NCI-H2081 treated with DMSO at 0.1 percent for 48 hours (cell line): ENCODE measurements at places on chromosomes 6 and 20.
A peak's percentile ranks its signal among the peaks of the same experiment; 100 is the strongest.

GRCh38 chr6:56073761-56074160 lies 173.6 kb downstream of the COL21A1 start:
- DNase-seq, result no peak

- DNase-seq, result no peak
These were observed 224.3 kb upstream of the TSHZ2 start for GRCh38 chr20:52747845-52748284.

- DNase-seq, result no peak
These were observed 17.7 kb downstream of the OR2A4 start for GRCh38 chr6:131683479-131683878.

DNA sequence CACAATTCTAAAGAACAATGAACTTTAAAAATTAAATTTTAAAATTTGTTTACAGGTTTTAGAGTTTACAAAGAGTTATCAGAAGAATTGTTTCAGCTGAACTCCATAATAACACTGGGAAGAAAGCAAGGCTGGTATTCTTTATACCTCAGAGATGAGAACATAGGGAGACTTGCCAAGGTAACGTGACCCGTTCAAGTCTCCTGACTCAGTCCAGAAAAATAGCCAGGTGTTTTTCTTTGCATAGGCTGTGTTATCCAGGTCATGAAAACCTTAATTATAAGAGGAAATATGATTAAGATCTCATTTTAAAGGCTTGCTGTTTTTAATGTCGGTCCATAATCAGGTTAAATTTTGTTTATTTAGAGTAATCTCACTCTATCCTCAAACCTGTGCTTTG lies 8.5 kb upstream of the C6orf141 start:
- no peak for DNase-seq

- DNase-seq, result no peak
These were observed 878.6 kb upstream of the CITED2 start for GRCh38 chr6:140253096-140253495.

- DNase-seq, result no peak
These were observed 87.1 kb downstream of the PSMG4 start for GRCh38 chr6:3345836-3346235.

GRCh38 chr6:114906096-114906495 lies 563.3 kb upstream of the HS3ST5 start:
- no peak for DNase-seq

DNA sequence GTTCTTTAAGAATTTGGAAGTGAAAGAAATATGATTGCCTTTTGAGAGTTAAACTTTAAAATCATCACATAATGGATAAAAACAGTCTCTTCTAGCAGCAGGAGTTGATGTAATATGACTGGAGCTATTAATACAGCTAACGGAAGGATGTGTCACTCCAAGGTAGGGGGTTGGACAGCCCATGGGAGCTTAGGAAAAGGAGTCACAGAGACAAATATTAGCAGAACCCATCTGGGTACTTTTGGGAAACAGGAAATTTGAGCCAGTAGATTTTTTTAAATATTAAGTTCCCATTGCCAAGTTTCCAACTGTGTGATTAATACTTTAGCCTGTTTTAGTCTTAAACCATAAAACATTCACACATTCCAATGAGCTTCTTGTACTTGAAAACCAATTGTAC lies 164.7 kb upstream of the RIMS1 start:
- no peak for DNase-seq

- no peak for DNase-seq
These were observed 16.4 kb upstream of the MLN start for GRCh38 chr6:33820243-33820642.

GRCh38 chr6:134436950-134437349 lies 119.0 kb upstream of the SGK1 start:
- DNase-seq, result no peak

DNA sequence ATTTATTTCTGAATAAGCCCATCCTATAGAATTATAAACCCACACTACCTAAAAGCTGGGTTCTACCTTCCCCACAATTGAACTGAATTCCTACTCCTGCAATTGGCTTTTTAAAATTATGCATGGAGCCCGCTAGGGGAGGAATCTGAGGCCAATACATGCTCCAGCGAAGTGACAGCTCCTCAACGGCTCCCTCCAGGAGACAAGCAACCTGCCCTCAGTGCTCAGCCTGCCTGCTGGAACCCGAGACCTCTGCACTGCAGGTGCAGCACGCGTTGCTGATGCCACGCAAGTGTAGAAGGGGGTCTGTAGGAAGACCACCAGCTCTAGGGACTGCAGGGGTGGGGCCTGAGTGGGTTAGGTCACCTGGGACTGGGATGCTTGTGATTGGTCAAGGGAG lies 170.2 kb upstream of the CDYL start:
- no peak for DNase-seq

DNA sequence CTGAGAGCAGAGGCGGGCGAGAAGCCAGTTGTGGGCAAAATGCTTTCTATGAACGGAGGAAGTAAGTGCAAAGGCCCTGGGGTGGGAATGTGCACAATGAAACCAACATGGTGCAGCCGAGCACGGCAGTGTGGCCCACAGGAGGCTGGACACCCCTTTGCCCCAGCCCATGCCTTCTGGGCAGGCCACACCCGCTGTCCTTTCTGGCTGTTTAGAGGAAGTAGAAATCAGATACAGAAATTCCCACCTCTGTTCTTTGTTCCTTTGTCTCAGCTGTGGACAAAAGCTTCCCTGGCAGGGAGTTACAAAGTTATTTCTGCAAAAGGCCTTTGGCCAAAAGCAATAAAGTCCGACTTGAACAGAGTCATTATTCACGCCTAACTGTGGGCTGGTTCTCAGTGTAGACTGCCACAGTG lies 11.9 kb downstream of the SULF2 start:
- DNase-seq, result no peak

DNA sequence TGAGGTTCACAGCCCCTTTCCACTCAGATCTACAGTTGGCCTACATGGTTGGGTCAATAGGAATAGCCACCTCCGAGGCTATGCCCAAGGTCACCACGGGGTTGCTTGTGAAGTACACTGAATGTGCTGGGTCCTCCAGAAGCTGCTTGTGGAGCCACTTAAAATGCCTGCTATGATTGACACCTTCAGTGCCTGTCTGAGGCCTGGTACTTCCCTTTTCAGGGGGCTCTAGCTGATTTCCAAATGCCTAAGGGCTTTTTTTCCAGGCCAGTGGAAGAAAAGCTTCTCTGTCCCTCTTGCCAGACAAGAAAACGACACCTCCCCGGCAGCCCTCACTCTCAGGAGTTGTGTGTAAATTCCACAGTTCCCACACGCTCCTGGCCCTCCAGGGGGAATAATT lies 6.3 kb upstream of the NXT1 start:
- DNase-seq, result no peak

GRCh38 chr6:41573276-41573675 lies 27.1 kb downstream of the FOXP4 start:
- no peak for DNase-seq

GRCh38 chr6:37535428-37535758 lies 35.7 kb upstream of the CCDC167 start:
- no peak for DNase-seq

GRCh38 chr6:31728767-31729514 lies at the start of gene DDAH2:
Gene DDAH2 (minus strand): TSS chr6:31729299. CDS start chr6:31729161, 138 bp downstream.
- no peak for DNase-seq

- no peak for DNase-seq
These were observed 19.4 kb upstream of the BRPF3 start for GRCh38 chr6:36177166-36177565.

GRCh38 chr6:15256538-15257271 lies 10.8 kb downstream of the JARID2 start:
- no peak for DNase-seq

DNA sequence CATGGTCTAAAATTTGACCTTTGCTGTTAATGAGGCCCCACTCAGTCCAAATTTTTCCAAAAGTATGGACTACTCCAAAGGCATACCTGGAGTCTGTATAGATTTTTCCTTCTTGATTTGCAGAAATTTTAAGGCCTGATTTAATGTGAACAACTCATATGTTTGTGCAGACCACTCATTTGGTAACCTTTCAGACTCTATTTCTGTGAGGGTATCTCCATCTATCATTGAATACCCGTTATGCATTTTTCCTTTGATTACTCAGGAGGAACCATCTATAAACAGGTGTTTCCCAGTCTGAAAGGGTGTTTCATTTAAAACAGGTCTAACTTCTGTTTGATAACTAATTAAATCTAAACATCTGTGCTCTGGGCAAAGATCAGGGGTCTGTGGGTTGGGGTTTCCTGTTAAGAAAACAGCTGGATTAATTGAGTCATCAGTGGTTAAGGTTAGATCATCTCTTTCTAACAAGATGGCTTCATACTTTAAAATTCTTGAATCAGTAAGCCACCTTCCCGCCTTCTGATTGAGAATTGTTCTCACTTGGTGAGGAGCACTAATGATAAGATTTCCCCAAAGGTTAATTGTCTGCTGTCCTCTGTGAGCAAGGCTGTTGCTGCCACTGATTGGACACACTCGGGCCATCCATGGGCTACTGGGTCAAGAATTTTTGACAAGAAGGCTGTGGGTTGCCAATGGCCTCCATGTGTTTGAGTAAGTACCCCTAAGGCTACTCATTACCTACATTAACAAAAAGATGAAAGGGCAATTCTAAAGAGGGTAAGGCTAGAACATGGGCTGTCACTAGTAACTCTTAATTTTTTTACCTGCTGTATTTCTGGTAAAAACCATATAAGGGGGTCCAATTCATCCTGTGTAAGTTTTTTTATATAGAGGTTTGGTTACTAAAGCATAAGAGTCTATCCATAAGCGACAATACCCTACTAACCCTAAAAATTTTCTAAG lies 24.1 kb downstream of the HLA-B start:
- DNase-seq, result no peak

GRCh38 chr20:38143238-38143645 lies 21.8 kb downstream of the TGM2 start:
- DNase-seq, result no peak

GRCh38 chr6:82362144-82362543 lies 1.5 kb upstream of the TPBG start:
- no peak for DNase-seq

- DNase-seq, result peak; percentile 23
These were observed 3.6 kb upstream of the CSTL1 start for GRCh38 chr20:23435626-23436539.

- no peak for DNase-seq
These were observed 291.6 kb upstream of the CDH4 start for GRCh38 chr20:60960500-60960899.

DNA sequence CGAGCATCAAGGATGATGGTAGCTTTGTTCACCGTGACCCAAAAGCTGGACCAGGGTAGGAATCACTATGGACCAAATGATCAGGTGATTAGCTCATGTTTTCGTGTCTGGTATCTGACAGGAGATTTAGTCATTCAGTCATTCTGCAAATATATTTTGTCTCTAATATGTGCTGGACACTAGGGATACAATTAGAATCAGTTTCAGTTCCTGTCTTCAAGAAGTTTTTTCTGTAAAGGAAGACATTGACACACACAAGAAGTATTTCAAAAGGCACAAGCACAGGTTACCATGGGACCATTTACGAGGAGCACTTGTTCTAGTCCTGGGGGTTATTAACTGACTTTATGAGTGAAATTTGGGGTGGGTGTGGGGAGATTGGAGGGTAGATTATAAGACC lies 244.9 kb downstream of the HIVEP2 start:
- no peak for DNase-seq
